ENCODE measurements at places on chromosomes 11 and 22.

- no peak for DNase-seq
Measured at GRCh38 chr22:43889201-43889859, 2.5 kb downstream of the PNPLA5 start.

GRCh38 chr22:44759430-44760310 lies 7.3 kb downstream of the ARHGAP8 start:
- no peak for DNase-seq

GRCh38 chr11:65434057-65434666 lies 11.6 kb downstream of the NEAT1 start:
- no peak for DNase-seq

DNA sequence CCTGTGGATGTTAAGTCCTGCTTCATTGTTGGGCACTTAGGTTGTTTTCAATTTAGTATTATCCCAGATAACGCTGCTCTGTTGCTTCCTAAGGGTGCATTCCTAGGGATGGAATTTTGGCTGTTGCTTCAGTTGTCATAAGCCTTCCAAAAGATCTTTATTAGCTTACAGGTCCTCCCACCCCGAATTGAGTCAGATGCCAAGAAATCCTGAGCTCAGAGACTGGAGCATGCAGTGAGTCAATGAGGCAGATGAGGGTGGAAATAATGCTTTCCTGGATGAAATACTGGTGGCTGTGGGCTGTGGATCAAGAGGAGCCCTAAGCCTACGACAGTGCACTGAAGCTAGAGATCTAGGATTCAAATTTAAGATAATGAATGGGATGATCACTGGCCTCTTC lies 10.7 kb upstream of the IL18BP start:
- no peak for DNase-seq

DNA sequence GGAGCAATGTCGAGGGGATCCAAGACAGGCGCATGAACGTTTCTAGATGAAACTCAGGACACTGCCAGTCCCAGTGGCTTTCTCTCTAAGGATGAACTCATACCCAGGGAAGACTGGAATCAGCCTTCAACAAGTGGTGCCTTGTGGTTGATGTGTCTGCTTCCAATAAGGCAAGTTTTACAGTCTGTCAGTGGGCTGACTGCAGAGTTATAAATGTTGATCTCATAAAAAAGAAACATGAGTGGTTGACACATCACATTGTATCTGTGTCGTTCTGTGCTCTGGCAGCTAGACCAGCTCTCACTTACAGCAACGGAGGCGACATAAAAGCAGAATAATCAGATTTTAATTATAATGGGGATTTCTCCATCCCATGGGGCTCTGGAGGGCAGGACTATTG lies 96.7 kb downstream of the SNX19 start:
- DNase-seq: no peak

- no peak for DNase-seq
Measured at GRCh38 chr22:41478891-41479521, 10.1 kb downstream of the ACO2 start.

GRCh38 chr11:68387840-68388239 lies 72.7 kb upstream of the PPP6R3 start:
- no peak for DNase-seq

GRCh38 chr11:94656968-94657367 lies 89.8 kb downstream of the PIWIL4 start:
- no peak for DNase-seq

GRCh38 chr11:64192434-64192833 lies 6.5 kb downstream of the STIP1 start:
- DNase-seq: no peak

- DNase-seq: no peak
Measured at GRCh38 chr22:47199979-47200272, 437.5 kb downstream of the TBC1D22A start.

DNA sequence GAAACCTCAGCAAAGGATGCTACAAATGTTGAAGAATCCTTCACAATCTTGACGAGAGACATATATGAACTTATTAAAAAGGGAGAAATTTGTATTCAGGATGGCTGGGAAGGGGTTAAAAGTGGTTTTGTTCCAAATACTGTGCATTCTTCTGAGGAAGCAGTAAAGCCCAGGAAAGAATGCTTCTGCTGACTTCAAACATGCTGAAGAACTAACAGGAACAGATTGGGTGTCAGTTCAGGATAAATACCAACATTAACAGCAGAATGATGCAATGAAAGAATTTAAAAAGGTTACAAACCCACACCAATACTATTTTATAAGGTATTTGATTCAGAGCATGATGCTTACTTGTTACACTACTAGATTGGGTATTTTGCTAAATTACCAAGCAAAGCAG lies 33.9 kb downstream of the RAB39A start:
- DNase-seq: no peak

DNA sequence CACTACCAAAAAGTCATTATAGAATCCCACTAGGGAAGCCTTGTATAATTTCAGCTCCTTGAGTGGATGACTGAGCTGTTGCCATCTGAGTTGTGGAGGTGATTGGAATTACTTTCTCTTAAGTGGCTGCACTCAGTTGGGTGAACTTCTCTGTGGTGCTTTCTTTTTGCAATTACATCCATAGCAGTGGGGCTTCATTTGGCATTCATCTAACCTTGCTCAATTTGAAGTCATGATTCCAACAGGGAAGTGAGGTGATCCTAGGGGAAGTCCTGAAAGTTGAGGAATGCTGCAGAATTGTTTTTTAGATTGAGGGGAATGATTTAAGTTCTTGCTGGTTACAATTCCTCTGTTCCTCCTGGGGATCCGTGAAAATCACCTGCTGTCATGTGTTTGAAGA lies 39.6 kb downstream of the ARHGAP42 start:
- no peak for DNase-seq

- peak; percentile 46 for DNase-seq
Measured at GRCh38 chr22:30606455-30607299, at the start of gene TCN2. Gene TCN2, plus strand, starts transcription at chr22:30607174. Its CDS starts 158 bp downstream, at chr22:30607332.

DNA sequence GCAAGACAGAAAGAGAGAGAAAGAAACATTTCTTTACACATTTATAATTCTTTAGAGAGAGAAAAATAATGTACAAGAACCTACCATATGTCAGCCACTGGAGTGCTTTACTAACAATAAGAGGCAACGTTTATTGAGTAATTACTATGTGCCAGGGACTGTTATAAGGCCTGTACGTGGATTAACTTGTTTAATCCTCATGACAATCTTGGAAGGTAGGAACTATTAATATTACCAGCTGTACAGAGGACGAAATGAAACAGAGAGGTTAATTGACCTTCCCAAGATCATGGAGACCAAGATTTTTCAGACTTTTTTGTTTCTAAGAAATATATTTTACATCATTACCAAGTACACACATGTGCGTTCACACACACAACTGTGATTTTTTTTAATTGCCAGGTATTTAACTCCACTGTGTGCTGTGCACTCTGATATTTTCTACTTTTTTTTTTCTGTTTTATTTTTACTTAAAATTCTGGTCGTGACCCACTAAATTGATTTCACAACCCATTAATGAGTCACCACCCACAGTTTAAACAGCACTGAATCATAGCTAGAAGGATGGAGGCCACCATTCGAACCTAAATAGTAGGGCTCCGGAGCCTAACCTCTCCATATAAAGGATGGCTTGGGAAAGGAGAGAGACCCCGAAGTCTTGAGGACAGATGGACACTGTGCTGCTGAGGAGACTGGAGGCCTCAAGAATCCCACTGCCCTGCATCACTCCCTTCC lies 21.4 kb downstream of the CREB3L1 start:
- no peak for DNase-seq

DNA sequence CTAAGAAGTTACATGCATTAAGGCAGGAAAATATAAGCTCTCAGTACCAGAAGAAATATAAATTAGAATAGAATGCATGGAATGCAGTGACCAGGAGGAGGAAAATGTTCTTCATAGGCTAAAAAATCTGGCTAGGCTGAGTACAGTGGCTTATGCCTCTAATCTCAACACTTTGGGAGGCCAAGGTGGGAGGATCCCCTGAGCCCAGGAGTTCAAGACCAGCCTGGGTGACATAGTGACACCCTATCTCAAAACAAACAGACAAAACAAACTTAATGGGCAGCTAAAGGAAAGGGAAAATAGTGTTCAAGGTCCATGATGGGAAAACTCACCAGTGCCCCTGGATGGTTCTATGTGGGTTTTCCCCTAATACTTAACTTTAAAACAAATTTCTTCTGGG lies 78.3 kb upstream of the RASSF10 start:
- DNase-seq: no peak

GRCh38 chr22:36065775-36066544 lies 37.3 kb upstream of the RBFOX2 start:
- peak; percentile 97 for DNase-seq

DNA sequence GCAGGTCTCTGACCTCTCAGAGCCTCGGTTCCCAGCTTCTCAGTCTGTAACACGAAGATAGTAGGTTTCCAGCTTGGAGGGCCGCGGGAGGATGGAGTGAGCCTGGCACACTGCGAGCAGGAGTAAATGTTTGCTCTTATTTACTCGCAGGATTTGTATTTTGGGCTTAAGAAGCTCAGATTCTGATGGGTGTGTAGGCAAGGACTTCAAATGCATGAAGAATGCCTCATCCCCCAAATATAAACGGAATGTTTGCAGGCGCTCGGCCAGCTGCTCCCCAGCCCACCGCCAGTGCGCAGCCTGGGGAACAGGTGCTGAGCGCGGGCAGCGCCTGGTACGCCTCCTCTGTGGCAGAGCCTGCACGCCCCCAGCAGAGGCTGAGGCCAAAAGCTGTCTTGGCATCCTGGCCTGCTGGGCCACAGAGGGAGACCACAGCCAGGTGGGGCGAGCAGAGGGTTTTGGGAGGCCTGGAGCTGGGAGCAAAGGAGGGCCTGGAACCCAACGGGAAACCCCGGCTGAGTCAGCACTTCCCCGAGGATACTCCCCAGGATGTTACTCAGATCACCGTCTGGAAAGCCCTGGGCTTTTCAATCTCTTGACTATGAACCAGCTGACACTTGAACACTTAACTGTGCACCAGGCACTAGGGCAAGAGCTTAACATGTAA lies 9.4 kb downstream of the EHD1 start:
- DNase-seq: no peak

DNA sequence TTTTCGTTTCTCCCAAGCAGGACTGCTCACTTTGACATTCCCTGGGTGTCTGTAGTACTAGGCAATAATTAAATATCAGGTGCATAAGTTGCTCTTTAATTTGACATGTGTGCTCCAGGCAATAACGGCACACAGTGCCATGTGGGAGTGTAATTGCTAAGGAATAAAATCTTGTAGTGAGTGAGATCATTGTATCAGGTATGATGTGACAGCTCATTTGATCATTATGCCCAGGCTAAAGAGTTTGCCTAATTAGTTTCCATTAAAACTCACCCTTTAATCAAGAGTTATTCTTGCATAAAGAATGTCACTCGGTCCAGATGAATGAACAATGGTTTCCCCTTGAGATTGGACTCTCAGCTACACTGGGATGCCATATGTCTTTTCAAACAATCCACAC lies 220.0 kb downstream of the INSC start:
- no peak for DNase-seq

GRCh38 chr22:43828725-43828997 lies 16.6 kb upstream of the EFCAB6 start:
- DNase-seq: no peak

GRCh38 chr11:77244277-77245027 lies 57.0 kb downstream of the GDPD4 start:
- no peak for DNase-seq

DNA sequence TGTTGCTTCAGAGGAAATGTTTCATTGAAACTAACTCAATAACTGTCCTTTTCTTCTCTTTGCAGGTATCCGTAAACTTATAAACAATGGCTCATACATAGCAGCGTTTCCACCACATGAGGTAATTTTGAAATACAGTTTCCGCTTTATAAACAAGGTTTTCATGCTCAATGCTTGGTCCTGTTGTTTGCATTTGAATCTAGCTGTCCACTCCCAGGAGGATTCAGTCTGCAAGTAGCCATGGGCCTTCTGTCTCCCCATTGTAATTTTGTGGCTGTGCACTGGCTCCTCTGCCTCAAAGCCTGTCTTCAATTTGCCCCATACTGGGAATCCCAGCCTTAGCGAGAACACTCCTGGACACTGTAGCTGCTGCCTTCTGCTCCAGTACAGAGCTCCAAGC lies 34.7 kb downstream of the MUC15 start:
- DNase-seq: no peak

DNA sequence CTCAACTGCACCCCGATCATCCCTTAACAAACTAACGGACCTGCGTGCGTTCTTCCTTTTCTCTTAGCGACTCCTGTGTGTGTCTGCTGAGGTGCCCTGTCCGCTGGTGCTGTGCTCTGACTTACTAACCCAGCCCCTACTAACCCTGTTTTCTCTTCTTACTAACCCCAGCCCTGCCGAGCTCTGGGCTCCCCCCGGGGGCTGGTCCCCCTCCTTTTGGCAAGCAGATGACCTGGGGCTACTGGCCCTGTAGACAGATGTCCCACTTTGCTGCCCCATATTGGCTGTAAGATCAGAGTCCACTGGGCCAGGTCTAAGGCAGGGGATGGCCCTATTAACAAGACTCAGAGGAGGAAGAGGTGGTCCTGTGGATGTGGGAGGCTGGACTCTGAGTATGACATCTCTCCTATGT lies 14.7 kb downstream of the MIAT start:
- no peak for DNase-seq

DNA sequence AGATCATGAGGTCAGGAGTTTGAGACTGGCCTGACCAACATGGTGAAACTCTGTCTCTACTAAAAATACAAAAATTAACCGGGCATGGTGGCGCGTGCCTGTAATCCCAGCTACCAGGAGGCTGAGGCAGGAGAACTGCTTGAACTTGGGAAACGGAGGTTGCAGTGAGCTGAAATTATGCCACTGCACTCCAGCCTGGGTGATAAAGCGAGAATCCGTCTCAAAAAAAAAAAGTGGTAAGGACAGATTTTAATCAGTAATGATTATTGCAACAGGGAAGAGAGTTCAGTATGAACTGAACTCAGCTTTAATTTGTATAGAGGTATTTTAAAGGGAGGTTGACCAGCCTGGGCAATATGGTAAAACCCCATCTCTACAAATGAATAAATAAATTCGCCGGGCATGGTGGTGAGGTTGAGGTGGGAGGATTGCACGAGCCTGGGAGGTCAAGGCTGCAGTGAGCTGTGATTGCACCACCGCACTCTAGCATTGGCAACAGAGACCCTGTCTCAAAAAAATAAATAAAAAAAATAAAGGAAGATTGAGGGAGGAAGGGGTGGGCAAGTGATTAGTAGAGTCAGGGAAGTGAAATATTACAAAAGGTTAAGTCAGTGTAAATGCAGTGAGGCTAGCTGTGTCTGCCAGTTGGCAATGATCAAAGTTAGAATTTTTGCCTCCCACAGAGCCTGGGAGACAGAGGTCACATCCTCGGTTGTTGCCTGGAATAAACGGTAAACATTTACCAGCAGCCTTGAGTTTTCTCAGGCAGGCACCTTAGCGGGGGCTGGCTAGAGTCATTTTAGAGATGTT lies 2.6 kb upstream of the MCM5 start:
- DNase-seq: no peak

- no peak for DNase-seq
Measured at GRCh38 chr11:10581481-10582019, 13.1 kb upstream of the LYVE1 start.
